ENCODE measurements at places on chromosomes 13 and 19.

GRCh38 chr13:79803989-79804388, 323.0 kb downstream of the NDFIP2 start:
- no peak for DNase-seq

GRCh38 chr19:40394816-40395210, 4.8 kb upstream of the HIPK4 start:
- DNase-seq = no peak

DNA sequence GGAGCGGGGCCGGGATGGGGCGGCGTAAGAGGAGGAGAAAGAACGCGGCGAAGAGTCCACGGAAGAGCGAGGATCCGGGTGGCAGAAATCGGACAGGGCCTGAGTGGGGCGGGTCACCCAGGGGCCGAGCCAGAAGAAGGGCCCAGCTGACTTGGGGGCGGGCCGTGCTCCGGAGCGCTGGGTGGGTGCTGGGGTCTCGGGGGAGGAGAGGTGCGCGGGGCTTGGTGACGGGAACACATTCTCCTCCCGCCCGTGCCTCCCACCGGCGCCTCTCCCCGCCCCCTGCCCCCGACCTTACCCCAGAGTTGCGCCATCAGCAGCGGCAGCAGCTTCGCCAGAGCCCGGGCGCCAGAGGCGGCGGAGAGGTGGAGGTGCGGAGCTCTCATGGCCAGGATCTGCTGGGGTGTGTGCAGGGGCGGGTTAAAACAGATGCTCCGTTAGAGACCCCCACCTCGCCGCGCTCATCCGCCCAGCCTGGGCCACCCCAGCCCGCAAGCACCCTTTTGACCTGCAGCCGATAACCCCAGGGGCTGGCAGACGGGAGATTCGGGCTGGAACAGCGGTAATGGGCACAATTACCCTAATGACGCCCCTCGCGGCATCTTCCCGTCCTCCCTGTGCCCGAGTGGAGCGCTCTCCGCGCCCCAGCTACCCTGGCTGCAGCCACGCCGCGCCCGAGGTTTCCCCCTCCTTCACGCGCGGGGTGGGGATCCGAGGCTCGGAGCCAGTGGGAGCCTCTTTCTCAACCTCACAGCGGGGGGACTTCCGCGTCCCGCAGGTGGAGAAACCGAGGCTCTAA, 565 bp downstream of the KLK10 start:
- no peak for DNase-seq

DNA sequence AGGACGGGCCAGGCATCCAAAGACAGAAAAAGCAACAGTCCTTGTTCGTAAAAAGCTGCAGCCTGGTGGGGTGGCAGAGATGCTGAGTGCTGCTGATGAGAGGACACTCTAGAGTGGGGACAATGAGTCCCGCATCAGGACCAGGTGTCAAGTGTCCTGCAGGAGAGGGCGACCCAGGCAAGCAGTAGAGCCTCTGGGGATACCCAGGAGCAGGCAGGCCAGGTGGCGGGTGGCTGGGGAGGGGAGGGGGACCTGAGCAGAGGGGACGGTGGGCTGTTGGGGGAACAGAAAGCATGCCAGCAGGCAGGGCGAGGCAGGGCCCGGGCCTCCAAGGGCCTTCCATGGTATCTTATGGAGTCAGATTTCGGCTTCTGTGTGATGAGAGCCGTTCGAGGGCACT, 35.8 kb downstream of the GGACT start:
- no peak for DNase-seq

GRCh38 chr13:21686751-21687391, 16.0 kb downstream of the FGF9 start:
- no peak for DNase-seq

DNA sequence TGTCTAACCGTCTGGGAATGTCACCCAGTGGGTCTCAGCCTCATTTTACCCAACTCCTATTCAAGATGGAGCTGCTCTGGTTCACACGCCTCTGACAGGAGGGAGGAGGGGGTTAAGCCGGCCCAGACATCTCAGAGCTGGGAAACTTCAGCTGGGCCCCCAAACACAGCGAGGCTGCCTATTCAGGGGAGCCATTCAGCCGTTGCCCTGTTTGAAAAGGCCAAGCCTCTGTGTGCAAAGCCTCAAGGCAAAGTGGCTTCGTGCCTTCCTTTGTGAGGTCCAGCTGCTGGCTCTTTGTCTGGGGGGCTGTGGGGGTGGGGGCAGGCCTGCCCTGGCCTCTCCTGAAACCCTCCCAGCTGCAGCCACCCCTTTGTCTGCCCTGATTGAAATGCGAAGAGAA, 147.4 kb downstream of the PTPRS start:
- no peak for DNase-seq

DNA sequence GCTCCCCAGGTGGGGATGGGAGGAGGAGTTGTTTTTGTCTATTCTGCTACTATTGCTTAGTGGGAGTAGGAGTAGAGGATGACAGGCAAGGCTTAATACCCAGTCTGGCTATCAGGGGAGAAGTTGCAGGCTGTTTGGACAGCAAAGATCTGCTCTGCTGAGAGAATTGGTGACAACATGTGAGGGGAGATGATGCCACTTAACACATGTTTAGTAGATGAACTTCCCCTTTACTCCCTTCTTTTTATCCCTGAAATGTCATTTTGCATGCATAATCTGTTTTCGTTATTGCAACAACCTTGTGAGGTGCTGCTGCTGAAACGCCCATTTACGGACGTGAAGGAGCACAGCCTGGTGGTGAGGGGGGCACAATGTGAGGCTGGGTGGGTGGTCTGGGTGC, 3.0 kb upstream of the CYP4F12 start:
- DNase-seq = no peak

Measured in NCI-H524 (cell line).